Stimulated activated CD8-positive, alpha-beta memory T cell treated with anti-CD3 and anti-CD28 coated beads, Interleukin-7, amount 100 ng/mL, for 48 hours (primary cell): ENCODE measurements at places on chromosomes 7 and 10.

DNA sequence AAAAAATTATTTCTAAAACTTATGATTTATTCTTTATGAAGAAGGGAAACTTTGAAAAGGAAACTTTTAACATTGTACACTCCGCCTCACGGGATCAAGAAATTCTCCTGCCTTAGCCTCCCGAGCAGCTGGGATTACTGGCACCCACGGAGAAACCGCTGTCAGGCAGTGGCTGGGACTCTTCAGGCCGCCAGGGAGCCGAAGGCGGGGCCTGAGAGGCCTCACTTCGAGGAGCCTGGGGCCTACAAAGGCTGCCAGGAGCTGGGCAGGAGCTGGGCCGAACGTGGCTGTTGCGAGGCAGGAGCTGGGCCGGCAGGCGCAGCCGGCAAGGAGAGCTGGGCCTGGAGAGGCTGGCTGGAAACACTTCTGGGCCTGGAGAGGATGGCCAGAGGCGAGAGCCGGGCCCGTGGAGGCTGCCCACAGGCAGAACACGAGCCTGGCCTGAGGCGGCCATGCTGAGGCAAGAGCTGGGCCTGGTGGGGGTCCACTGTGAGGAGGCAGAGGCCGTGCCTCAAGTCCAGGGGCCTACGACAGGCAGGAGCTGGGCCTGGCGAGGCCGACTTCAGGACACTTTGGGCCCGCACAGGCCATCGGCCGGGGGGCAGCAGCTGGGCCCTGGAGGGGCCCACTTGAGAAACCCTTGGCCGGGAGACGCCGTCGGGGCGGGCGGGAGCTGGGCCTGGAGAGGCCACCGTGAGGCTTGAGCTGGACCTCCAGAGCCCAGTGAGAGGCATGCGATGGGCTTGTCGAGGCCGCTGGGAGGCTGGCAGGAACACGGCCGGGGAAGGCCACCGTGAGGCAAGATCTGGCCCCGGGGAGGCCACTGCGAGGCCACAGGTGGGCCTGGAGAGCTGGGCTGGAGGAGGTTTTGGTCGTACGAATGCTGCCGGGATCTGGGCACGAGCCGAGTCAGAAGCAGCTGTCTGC is 23.7 kb downstream of the MDH2 start:
- no peak for DNase-seq

DNA sequence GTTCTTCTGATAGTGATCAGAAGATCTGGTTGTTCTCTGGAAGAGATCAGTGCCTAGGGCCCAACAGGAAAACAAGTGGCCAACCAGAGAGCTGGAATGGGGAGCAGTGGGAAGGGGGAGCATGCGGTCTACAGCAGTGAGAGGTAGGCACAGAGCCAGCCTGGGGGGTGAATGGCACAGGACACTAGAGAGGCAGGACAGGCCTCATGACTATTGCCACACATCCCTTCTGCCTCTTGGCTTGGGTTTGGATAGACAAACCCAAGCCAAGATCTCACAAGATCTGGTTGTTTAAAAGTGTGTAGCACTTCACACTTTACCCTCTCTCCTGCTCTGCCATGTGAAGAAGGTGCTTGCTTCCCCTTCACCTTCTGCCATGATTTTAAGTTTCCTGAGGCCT is 224.4 kb downstream of the ARHGAP12 start:
- no peak for DNase-seq

DNA sequence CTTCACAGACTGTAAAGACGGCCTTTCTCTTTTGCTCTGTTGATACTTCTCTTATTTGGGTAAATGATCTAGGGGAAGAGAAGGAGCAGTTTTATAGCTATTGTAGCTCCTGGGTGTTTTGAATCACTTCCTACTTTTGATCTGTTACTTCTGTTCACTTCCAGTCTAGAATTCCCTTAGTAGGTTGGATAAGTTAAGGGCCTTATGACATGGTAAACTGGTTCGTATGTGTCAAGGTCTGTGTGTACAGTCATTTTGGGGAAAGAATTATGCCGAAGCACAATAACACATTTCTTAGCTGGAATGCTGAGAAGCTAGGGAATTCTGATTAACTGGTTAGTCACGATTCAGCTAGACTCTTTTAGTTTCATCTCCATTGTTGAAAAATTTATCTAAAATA is 8.1 kb downstream of the DENND10 start:
- DNase-seq: no peak

DNA sequence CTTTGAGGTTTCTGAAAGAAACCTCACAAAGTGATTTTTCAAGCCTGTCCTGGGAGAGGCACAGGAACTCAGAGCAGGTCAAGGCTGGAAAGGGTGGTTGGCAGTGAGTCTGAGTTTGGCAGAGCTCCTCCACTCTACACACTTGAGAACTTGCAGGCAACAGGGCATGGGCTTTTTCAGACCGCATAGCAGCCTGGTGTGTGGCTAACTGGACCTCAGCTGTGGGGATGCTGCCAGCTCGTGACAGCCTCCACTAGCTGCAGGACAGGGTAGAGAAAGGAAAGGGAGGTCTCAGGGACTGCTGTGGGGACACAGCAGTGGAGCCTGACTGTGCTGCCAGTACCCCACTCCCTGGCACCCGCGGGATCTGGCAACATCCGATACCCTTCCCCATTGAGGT is 2.6 kb downstream of the CDHR1 start:
- DNase-seq: no peak

GRCh38 chr10:72088889-72089575 is 681 bp upstream of the SPOCK2 start:
- no peak for DNase-seq

DNA sequence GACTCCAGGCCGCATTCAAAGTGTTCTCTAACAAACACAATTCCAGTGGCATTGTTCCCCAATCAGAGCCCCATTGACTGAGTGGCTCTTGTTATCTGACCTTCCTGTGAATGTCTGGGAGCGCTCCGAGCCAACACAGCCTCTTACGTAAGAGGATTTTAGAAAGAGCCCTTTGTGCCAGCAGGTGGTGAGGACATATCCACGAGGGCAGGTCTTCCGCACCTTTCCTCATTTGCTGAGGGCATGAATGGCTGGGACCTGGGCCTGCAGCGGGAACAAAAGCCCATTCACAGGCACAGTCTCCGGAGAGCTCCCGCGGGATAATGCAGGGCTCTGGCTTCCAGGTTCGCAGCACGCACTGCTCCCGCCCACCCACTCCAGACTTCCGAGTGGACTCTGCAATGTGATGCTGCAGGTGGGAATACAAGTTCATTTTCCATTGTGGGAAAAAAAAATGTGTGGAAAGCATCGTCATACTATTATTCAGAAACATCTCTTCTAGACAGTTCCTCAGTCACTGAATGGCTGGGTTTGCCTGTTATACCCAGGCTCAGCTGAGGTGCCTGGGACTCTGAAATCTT is 295.0 kb upstream of the IGFBP3 start:
- DNase-seq: no peak

DNA sequence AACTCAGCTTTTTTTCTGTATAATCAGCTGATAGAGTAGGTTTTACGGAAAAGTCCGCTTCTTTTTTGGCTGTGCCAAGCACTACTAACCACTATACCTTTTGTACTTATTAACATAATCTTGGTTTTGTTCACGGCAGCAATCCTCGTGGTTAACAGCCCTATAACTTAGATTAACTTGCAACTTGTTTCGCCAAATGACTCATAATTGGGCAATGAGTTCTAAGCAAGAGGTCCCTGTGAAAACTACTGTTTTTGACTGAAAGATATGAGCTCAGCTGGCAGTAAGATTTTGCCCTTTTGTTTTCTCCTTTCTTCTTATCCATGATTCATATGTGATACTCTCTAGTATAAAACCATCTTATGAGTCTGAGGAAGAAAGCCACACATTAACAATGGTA is 345.0 kb upstream of the PCDH15 start:
- DNase-seq: no peak

GRCh38 chr10:132510174-132510611 is 27.4 kb upstream of the INPP5A start:
- no peak for DNase-seq

DNA sequence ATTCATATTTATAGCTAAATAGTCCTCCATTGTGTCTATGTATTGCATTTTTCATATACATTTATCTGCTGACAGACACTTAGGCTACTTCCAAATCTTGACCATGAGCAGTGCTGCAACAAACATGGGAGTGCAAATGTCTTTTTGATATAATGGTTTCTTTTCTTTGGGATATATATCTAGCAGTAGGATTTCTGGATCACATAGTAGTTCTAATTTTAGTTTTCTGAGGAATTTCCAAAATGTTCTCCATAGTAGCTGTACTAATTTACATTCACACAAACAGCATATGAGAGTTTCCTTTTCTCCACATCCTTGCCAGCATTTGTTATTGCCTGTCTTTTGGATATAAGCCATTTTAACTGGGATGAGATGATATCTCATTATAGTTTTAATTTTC is 1521.3 kb downstream of the REEP3 start:
- DNase-seq: no peak

- no peak for DNase-seq
Observed at GRCh38 chr7:36279200-36279925, 110.3 kb upstream of the ANLN start.

DNA sequence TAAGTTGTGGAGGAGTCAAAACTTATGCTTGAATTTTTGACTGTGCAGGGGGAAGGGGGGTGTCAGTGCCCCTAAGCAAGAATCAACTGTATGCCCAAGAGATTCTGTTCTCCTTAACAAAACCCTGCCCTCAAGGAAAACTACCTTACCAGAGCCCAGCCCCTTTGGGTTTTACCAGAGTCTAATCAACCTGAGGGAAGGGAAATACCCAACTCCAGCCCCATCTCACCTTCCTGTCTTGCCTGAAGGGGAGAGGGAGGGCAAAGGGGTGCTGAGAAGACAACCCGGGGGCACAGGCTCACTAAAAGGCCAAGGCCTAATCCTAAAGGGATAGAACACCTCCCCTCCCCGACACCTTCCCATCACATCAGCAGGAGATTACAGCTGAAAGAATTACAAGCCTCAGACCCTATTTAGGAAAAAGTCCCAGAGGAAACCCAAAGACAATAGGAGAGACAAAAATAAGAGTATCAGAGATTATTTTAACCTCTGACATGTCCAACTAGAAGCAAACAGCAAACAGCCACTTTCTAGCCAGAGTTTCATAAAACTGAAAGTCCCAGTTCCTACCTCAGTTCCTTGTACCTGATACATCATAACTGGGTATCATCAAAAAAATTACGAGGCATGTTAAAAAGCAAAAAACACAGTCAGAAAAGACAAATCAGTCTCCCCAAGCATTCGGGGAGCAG is 26.8 kb upstream of the C7orf33 start:
- DNase-seq: no peak

DNA sequence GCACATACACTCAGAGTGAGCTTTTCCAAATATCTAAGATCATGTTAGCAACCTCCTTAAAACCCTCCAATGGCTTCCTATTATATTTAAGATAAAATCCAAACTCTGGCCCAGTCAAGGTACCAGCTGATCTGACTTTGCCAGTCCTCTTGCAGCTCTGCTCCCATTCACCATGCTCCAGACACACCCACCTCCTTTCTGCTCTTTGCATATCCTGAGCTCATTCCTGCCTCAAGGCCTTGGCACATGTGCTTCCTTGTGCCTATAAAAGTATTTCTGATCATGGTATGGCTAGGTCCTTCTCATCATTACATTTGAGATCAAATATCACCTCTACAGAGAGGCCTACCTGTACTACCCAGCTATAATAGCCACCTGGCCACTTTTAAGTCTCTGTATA is 27.5 kb downstream of the XPNPEP1 start:
- DNase-seq: no peak

DNA sequence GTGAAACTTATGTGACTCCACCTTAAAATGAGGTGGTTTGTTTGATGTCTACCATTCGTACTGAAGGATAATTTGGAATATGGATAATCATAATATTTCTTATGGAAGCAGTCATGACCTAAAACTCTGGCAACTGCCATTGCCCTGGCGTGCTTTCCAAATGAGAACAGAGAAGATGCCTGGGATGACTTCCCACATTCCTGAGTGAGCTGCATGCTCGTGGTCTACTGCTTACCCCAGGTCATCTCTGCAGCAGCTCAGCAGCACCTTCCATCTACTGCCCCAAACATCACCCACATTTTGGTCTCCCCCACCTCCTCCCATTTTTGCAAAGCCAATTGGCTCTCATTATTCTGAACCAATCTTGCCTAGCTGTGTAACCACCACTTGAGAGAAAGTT is 40.1 kb downstream of the LYZL1 start:
- DNase-seq: no peak

- DNase-seq: no peak
Observed at GRCh38 chr7:12757443-12757842, 70.0 kb downstream of the ARL4A start.

- no peak for DNase-seq
Observed at GRCh38 chr10:43322331-43322730, 49.1 kb upstream of the FXYD4 start.

DNA sequence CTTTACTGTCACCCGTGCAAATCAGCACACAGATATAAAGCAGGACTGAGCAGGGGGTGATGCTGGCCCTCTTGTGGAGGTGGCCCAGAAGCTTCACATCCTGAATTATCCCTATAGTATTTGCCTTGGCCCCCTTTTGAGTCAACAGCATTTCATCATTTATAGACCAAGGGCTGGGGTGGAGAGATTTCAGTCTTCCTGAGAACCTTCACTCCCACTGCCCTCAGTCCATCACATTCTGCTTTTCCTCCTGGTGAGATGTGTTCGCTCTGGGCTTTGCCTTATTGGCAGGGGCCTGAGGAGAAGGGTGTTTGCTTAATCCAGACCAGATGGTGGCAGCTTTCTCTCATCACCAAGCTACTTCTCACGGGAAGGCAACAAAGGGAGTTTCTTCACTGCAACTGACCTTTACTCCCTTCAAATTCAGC is 47.7 kb downstream of the NOC3L start:
- no peak for DNase-seq

DNA sequence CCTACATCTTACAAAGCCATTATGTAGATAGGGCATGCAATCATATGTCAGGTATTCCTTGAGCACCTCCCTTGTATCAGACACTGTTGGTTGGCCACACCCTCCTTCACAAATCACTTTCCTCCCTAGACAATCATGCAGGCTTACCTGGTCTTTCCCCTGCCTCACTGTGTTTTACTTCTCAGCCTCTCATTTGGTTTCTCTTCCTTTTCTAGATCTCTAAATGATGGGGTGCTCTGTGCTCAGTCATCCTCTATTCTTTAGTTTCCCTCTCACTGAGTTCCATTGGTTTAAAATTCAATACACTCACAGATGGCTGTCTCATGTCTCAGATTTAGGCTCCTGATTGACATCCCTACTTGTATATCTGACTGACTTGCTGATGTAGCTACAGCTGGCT is 31.4 kb downstream of the ANK3 start:
- no peak for DNase-seq

- DNase-seq: no peak
Observed at GRCh38 chr7:2879354-2879753, 35.2 kb upstream of the GNA12 start.

- no peak for DNase-seq
Observed at GRCh38 chr7:134962270-134962780, 24.0 kb upstream of the AGBL3 start.

DNA sequence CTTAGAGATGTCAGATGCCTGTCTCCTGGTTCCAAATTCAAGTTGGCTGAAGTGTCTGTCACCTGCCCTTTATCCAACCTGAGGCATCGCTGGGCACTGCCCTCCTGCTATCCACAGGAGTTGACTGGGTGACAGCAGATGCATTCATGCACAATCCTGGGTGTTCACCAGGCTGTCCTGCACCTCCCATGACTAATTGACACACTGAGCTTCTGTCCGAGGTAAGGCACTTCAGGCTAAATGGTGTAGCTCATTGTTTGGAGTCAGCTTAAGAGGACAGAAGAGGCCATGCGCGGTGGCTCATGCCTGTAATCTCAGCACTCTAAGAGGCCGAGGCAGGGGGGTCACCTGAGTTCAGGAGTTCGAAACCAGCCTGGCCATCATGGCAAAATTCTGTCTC is 2.4 kb downstream of the UCMA start:
- no peak for DNase-seq

- DNase-seq: no peak
Observed at GRCh38 chr10:125548878-125549277, 134.1 kb downstream of the TEX36 start.
